Thoracic aorta (tissue), 2 donors: ENCODE measurements at places on chromosomes 1 and 21. TPM values are rescaled to one million over a fixed set of nuclear protein-coding genes. Genes with fewer than 3 reads are reported as not detected.

GRCh38 chr21:45945868-45946210 lies 35.7 kb upstream of the COL6A1 start:
- DNase-seq = no peak

DNA sequence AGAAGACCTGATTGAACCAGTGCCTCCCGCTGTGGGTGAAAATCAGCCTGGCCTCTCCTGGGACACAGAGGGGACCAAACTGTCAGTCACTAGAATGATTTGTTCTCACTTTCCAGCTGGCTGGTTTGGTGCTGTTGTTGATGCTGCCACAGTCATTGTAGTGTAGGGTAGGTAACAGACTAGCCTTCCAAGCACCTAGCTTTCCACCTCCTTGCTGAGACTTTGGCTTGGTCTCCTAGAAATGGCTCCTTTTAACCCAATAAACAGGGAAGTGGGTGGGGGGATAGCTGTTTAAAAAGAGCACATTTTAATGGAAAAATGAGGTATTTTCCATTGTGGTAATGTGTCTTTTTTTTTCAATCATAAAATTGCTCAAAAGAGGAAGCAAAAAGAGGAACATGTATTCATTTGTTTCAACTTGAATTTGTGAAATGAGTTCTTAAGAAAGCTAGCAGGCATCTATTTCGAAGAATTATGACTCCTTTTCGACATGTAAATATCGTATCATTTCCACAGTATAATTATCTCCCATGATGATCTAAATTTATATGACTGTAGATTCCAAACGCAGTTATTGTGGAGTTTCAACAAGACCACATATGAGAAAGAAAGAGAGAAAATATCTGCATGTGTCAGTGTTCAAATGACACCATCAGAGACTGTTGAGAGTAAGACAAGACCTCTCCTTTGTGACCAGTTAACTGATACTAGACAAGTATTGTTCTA lies 190.1 kb downstream of the HLX start:
- no peak for DNase-seq

DNA sequence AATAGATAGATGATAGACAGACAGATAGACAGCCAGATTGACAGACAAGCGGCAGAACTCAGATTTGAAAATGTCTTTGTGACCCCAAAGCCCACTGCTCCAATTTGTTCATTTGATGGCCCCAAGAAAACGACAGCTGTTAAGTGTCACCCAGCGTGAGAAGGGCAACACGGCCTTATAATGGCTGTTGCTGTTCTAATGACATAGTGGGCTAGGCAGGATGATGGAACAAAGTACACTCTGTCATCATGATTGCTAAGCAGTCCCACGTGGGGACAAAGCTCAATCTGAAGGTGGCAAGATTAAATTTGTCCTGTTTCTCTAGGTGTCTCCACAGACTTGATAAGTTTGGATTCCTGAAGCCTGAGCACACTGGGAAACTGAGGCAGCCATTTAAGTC lies 112.9 kb downstream of the DAB1 start:
- DNase-seq = no peak

Gene PDE4B
- total RNA-seq = 42.4 TPM

Gene DPT
- total RNA-seq = 85.7 TPM

Gene TMEM81
- 0.41 TPM for total RNA-seq
